Tibial nerve (tissue), 4 donors: ENCODE measurements at places on chromosomes 4 and X. TPM values are rescaled to one million over a fixed set of nuclear protein-coding genes. Genes with fewer than 3 reads are reported as not detected.
A peak's percentile ranks its signal among the peaks of the same experiment; 100 is the strongest.

GRCh38 chr4:7511525-7511924, 76.8 kb upstream of the PSAPL1 start:
- no peak for DNase-seq

DNA sequence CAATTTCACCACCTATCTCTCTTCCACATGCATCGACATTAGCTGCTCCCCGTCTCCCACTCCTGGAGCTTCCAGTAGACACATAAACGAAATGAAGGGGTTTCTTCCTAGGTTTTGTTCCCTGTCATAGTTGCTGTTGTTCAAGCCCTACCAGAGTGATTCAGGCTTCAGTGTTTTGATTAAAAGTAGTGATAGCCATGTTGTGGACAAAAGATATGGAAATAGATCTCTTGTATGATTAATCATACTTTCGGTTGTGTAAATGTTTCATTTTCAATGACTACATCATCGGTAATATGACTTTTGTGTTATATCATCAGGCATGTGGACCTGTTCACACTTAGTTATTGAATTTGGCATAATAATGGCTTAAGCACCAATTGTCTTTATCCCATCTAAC, 96.5 kb upstream of the KLF3 start:
- DNase-seq = no peak

- no peak for DNase-seq
Observed at GRCh38 chr4:178037459-178038214, 595.4 kb upstream of the AGA start.

DNA sequence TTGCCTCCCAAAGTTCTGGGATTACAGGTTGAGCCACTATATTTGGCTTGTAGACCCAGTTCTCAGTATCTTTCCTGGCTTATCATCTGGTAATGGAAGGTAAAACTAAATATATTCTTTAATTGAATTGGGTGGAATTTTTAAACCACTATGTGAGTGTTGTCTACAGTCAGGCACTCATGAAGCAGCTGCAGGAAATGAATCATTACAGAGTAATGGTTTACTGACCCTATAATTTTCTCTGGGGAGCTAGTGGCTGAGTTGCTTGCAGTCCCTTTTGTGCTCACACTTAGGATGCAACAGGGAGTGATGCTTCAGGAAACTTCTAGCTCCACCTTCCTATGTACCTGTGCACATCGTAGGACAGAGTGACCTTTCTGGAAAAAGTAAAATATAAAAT, 4.1 kb upstream of the UGT2B7 start:
- DNase-seq = no peak

DNA sequence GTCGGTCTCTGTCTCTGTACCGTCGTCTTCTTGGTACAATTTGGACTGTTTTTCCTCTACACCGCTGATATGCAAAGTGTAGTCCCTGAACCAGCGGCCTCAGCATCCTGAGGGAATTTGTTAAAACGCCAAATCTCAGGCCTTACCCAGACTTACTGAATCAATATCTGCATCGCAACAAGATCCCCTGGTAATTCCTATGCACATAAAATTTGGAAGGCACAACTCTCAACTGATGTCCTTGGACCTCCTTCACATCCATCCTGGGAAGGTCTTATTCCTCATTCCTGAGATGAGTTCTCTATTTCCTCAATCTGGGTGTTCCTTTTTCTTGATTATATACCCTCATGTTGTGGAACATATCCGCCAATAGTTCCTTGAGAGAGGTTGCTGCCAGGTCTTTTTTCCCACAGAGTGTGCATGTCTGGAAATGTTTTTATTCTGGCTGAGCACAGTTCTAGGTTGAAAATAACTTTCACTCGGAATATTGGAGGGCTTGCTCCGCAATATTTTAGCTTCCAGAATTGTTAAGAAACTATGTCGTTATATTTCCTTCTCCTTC, 738 bp upstream of the HPF1 start:
- DNase-seq = no peak

DNA sequence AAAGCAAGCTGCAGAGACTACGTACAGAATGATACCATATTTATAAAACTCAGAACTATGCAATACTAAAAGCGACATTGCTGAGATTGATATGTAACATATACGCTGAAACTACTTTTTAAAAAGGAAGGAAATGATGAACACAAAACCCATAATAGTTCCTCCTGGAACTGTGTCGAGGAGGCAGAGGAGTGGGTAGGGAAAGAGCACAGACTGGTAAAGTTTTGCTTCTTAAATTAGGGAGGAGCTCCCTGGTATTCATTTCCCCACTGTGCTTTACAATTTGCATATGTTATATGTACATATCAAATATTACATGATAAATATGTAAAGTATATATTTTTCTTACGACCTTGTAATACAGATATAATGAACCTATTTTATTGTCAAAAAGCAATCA, 13.9 kb downstream of the UFSP2 start:
- no peak for DNase-seq

GRCh38 chr4:169226565-169226964, 44.2 kb downstream of the SH3RF1 start:
- DNase-seq = no peak

DNA sequence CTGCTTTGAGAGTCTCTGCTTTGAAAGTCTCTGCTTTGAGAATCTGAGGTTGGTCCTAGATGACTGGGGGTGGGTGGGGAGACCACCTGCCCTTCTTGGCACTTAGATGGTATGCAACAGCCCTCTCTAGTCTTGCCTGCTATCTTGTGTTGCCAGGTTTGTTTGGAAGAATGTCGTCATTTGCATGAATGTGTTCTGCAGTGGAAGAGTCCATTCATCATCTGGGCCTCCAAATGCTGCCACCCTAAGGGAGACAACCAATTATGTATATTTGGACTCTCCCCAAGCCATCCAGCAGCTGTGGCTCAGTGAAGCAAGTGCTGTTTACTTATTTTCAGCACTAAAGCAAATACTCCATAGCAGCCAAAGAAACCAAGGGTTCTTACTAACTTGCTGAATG, 44.6 kb upstream of the TRPC5OS start:
- no peak for DNase-seq

SRPX2 gene
- 91.2 TPM for total RNA-seq

FGFR3 gene
- total RNA-seq = 11.2 TPM

GRCh38 chr4:103998756-103999155, 279.0 kb upstream of the TACR3 start:
- no peak for DNase-seq

DNA sequence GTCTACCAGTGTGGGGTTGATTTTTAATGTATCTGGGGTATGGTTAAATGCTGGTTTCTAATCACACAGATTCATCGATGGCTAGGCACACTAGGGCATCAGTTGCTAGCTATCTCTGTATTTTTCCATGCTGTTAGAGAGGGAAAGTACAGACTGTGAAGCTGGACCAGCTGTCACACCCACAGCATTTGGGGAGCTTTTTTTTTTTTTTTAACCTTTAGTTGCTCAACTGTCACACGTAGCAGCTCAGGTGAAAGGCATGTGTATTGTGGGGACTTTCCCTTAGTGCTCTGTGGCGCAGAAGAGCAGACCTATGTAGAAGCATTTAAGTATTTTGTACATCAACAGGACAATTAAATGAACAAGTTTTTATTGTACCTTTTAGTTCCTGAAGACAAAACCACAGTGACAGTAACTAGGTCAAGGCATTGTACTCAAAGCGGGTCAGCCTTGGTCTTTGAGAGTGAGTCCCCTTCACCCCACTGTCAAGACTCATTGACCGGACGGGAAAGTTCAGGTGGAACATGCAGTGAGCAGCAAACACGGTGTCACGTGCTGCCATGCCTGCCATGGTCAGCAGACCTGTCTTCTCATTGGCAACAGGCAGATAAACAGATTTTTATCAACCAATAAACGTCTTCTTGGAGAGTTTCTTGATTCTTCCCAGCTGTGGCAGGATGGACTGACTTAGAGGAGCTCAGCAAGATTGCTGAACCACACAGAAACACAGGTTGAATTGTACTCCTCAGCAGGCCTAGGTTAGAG, 65.3 kb downstream of the CASP3 start:
- DNase-seq = no peak

DNA sequence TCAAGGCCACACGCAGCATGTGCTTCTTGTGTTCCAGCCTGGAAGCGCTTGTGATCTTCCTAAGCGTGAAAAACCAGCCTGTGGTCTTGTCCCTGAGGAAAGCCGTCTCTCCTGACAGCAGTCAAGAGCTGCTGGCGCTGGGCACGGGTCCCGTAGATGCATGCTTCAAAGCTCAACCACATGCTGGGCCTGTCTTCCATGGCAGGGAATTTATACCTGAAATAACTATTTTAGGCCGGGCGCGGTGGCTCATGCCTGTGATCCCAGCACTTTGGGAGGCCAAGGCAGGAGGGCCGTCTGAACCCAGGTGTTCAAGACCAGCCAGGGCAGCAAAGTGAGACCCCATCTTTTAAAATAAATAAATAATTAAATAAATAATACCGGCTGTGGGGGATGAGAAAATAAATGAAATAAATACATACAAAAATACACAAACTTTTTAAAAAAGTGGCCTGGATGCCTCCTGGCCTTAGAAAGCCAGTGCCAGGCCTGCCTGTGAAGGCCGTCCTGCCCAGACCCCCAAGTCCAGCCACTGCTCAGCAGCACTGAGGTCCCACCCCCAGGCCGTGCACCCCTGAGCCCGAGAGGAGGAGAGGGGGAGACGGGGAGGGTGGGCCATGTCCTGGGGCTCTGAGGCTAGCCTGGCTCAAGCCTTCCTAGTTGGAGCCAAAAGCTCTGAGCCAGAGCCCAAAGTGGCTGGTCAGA, 10.4 kb downstream of the LRPAP1 start:
- no peak for DNase-seq

GRCh38 chrX:34279866-34280560, 147.9 kb upstream of the FAM47A start:
- DNase-seq = no peak

- DNase-seq = no peak
Observed at GRCh38 chr4:153439831-153440230, 26.3 kb upstream of the TMEM131L start.

ADAD1 gene
- total RNA-seq = not detected

GRCh38 chr4:140233791-140234696, 80.1 kb upstream of the MAML3 start:
- no peak for DNase-seq

- DNase-seq = no peak
Observed at GRCh38 chr4:137451172-137451825, 81.0 kb downstream of the PCDH18 start.

GRCh38 chr4:18021470-18021719, 160 bp downstream of the LCORL start:
- peak; percentile 6 for DNase-seq

- DNase-seq = no peak
Observed at GRCh38 chrX:154784149-154784995, 20.9 kb downstream of the MPP1 start.

GRCh38 chrX:137025930-137026329, 7.9 kb downstream of the GPR101 start:
- DNase-seq = no peak

DNA sequence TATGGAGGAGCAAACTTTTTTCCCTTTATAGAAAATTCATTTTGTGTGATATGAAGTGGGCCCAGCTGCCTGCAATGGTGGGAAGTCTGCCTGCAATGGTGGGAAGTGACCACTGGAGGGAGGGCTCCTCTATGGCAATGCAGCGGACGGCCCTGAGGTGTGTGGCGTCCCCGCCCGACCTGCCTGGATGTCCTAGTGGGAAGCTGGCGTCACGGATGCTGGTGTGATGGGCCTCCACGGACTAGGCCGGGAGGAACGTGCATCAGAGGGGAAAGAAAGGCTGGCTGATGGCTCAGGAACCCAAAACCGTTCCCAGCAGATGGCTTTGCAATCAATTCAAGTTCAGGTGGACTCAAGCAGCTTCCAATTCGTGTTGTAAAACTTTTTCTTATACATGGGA, 177.9 kb downstream of the AFAP1 start:
- DNase-seq = peak; percentile 83

DNA sequence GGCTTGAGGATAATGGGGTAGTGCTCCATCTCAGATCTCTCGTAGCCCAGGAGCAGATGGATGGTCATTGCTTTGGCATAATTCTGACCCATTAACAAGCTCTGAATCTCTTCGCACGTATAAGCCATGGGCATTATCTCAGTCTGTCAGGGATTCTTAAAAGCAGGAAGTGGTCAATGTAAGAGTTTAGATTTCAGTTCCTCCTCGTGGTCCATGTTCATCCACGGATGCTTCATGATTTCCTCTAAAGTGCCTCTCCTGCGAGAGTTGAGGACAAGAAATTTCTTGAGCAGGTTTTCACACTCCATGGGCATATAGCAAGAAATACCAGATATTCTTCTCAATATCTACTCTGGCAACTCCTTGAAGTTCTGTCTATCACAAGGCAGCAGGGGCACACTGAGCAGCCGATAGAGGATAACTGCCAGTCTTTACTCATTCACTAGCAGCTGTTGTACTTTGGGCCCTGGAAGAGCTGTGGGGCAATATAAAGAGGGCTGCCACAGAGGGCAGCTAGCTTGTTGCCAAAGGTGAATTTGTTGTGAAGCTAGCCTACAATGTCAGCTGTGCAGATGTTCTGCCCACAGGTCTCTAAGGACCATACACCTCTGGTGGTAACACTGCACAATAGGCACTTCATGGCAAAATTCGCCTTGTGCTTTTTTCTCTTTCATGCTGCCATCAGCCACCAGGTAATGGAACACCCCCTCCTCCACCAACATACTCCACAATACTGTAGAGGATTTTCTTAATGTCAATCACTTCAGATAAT, 52.0 kb upstream of the WDR17 start:
- DNase-seq = no peak

GRCh38 chrX:133530960-133531359, 115.7 kb upstream of the GPC4 start:
- DNase-seq = no peak

GRCh38 chr4:7620814-7621176, 186.1 kb upstream of the PSAPL1 start:
- DNase-seq = no peak

NR3C2 gene
- 15.0 TPM for total RNA-seq

- no peak for DNase-seq
Observed at GRCh38 chrX:26871967-26872366, 591.2 kb downstream of the PPP4R3C start.

DNA sequence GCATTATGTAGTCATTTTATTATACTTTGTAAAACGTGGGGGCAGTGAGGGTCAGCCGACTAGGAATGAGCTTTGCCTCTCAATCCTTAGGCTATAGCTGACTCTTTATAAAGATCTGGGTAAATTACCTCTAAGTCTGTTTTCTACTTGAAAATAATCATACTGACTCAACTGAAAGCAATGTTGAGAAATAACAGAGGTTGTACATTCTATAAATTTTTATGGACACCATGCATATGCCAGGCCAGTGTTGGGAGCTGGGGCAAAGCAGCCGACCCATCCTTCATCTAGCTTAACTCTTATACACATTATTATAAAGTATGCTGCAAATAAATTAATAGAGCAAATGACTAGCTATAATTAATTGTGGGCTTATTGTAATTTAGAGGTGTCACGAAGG, 2.2 kb upstream of the DCUN1D4 start:
- no peak for DNase-seq

GRCh38 chrX:21912220-21912619, 28.3 kb upstream of the SMS start:
- no peak for DNase-seq

GRCh38 chr4:147398556-147398955, 82.3 kb upstream of the EDNRA start:
- DNase-seq = no peak
